ENCODE measurements at places on chromosomes 16 and 17.

DNA sequence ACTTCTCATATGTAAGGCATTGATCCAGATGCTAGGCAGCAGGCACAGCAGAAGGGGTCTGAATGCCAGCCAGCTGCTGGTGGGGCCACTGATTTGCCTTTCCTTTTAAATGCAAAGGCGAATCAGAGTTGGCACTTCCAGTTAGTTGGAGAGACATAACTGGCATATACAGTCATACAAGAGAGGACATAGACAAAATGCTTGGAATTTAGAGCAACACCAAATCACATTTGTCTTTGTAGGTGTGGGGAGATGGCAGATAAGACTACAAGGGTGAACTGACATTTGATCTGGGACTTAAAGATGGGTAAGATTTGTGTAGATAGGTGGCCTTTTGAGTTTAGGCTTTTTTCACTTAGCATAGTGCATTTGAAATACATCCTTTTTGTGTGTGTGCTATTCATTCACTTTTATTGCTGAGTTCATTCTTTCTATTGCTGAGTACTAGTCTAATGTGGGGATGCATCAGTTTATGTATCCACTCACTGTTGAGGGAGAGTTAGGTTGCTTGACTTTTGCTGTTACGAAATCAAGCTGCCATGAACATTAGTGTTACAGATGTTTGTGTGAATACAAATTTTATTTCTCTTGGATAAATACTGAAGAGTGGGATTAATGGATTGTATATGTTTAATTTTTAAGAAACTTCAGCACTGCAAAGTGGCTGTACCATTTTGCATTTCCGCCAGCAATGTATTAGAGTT lies 74.1 kb downstream of the SPECC1 start:
- DNase-seq = no peak

DNA sequence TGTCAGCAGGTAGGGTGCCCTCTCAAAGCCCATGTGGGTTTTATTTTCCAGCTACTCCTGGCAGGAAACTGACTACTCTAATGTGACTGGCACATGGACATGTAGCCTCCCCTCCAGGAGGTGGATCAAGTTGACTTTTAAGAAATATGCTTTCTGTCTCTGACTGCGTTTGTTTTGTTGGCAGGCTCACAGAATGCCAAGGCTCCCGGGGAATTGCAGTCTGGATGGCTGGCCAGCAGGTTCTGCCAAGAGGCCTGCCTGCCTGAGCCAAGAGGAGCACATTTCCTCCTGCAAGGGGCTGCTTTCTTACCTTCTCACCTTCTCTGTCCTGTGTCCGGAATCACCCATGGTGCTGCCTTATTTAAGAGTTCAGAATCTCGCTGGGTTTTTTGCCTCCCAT lies 217.3 kb upstream of the ERCC4 start:
- no peak for DNase-seq

GRCh38 chr17:50425682-50426471 lies at the start of gene ACSF2:
TSS of gene ACSF2 (plus strand) at chr17:50426218. CDS start at chr17:50426262, 44 bp downstream.
- no peak for DNase-seq

- no peak for DNase-seq
These were observed 80.1 kb downstream of the ABCC6 start for GRCh38 chr16:16143038-16143763.

- no peak for DNase-seq
These were observed 880 bp downstream of the SARM1 start for GRCh38 chr17:28372203-28372944.

GRCh38 chr17:61376931-61377838 lies 22.5 kb upstream of the TBX2 start:
- no peak for DNase-seq

- no peak for DNase-seq
These were observed at the start of gene STX1B for GRCh38 chr16:31010585-31011325. TSS of gene STX1B (minus strand) at chr16:31010638. CDS start at chr16:31010396, 242 bp downstream.

- no peak for DNase-seq
These were observed 9.4 kb downstream of the C16orf89 start for GRCh38 chr16:5056352-5056751.

DNA sequence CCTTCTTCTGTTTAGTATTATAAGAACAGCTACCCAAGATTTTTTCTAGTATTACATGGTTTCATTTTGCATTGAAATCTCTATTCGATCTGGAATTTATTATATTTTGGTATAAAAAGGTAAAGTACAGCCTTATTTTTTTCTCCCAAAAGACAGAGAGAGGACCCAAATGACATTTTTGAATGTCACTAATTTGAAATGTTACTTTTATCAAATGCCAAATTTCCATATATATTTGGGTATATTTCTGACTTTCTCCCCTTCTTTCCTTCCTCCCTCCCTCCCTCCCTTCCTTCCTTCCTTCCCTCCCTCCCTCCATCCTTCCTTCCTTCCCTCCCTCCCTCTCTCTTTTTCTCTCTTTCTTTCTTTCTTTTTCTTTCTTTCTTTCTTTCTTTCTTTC lies 6.2 kb upstream of the CHP2 start:
- DNase-seq = no peak

GRCh38 chr16:51756447-51757123 lies 605.5 kb upstream of the SALL1 start:
- no peak for DNase-seq

- DNase-seq = no peak
These were observed 1225.1 kb downstream of the CDH8 start for GRCh38 chr16:60811051-60811608.

GRCh38 chr17:45910667-45911066 lies 16.3 kb downstream of the MAPT start:
- DNase-seq = no peak

DNA sequence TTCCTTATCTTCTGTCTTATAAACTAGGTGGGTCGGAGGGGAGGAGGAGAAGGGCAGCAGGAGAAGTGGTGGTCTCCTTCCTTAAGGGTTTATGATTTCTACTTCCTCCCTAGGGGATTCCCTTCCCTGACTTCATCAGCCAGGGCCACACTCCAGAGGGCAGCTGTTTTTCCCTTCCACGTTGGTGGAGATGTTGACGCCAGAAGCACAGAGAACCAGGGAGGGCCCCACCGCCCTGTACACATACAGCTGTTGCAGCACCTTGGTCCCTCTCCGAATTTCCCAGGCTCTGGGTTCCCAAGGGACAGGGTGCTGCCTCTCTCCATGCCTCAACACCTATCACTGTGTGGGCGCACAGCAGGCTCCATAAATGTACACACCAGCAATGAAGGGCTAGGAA lies 5.6 kb upstream of the SLC6A4 start:
- no peak for DNase-seq

GRCh38 chr17:31200287-31200686 lies 96.8 kb downstream of the OMG start:
- DNase-seq = no peak

GRCh38 chr17:44501866-44502375 lies 1.3 kb downstream of the GPATCH8 start:
- no peak for DNase-seq

GRCh38 chr17:60451965-60452364 lies 29.7 kb downstream of the CHCT1 start:
- DNase-seq = no peak

GRCh38 chr17:57405491-57406072 lies 149.3 kb downstream of the MSI2 start:
- DNase-seq = no peak

DNA sequence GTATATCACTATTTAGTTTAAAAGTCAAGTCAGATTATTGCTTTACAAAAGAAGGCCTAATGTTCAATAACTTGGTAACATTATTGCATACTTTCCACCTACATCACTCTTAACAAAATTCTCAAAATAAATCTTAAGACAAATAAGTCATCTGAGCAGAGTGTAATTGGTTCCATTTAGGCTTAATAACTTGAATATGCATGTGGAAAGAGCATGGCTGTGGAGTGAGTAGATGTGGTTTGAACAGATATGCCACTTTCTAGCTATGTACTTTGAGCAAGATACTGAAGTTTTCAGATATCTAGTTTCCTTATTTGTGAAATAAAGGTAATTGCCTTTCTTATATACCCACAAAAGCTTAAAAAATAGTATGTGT lies 6.7 kb upstream of the EVI2A start:
- DNase-seq = no peak

GRCh38 chr17:44546671-44547606 lies 10.3 kb upstream of the FZD2 start:
- no peak for DNase-seq
